Parietal lobe (tissue), 2 donors: ENCODE measurements at places on chromosomes 6 and 20. TPM values are rescaled to one million over a fixed set of nuclear protein-coding genes. Genes with fewer than 3 reads are reported as not detected.

The ARFGEF3 gene
- 84.8 TPM for total RNA-seq

The CARMIL1 gene
- 34.7 TPM for total RNA-seq

The DDX43 gene
- 0.31 TPM for total RNA-seq

The SRMS gene
- total RNA-seq = not detected

The SNRPB2 gene
- total RNA-seq = 56.7 TPM
